ENCODE measurements at places on chromosomes 3 and 15. TPM values are rescaled to one million over a fixed set of nuclear protein-coding genes. Genes with fewer than 3 reads are reported as not detected.

DNA sequence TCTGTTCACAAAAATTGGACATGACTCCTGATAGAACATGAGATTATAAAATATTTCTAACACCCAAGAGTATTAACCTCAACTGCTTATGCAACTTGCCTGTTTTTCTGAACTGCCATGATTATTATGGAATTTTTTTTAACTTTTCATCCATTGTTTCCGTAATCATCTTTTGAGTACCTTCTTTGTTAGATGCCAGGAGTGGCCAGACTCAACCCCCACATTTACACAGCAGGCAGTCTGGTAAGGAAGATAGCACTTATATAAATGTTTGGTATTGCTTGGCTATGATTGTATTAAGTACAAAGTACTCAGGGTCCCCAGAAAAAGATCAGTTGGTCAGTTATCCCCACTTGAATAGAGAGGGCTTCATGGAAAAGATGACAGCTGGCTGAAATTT is 74.3 kb downstream of the CRYBG3 start:
- DNase-seq, result no peak

DNA sequence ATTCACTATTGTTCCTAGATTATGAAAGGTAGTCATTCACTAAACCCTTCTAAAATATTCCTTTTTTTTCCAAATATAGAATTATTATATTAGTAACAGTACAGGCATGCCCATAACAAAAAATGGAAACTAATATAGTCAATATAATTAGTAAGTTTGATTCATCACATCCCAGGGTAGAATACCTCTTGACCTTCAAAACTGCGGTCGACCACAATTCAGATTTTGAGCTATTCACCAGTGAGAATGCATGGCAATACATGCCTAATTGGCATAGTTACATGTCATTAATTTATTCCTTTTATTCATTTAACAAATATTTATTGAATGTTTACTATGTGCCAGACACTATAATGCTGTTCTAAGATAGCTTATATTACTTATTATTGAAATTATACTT is 98.0 kb downstream of the CHL1 start:
- DNase-seq, result no peak

DNA sequence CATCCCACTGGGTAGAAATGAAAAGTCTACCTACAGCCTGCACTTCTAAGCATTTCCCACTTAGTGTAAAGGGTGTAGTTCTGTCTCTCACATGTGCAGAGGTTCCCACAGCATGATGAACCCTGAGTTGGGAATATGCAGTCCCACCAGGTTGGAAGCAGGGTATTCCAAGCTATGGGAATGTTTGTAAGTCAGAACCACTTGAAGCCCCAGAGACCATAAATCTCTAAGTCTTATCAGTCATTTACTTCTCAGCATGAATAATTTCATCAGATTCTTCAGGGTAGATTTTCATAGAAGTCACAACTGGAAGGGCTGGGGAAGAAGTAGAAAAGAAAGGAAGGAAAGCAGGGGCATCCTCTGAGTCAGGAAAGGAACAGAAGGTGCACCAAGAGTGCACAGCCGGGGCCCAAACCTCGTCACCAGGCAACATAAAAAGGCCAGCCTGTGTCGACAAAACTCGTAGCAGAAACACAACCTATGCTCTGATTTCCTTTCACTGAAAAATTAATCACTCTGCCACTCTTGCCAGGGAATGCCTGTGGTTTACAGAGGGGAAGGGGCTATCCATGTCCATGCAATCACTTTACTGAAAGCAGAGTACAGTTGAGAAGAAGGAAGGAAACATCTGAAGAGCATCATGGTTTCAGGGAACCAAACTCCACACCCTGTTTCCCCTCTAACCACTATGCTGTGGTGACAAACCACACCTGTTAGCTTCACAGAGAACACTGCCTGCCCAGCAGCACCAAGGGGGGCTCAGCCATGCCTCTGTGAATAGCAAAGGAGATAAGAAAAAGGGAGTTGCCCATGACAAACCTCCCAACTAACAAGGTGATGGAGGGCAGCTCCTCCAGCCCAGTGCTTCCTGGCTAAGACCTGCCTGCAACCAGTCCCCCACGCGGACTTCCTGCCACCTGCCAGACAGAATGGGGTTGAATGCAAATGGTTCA is 40.5 kb downstream of the SH3BP5 start:
- DNase-seq, result no peak

DNA sequence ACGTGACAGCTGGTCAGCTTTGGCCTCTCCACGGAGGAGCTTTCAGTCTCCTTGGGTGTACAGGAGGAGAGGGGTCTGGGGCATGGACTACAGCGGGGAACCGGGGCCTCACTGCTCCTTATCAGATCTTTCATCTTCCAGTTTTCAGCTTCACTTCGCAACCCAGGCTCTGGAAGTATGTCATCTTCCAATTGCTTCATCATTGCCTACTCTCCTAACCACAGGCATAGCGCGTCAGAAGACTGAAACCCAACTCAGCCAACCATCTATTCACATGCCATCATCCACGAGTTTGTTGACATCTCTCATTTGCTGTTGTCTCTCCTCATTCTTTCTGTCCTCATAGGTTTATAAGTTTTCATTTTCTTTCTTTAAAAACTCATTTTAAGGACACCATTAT is 119.5 kb downstream of the MYLK start:
- no peak for DNase-seq

DNA sequence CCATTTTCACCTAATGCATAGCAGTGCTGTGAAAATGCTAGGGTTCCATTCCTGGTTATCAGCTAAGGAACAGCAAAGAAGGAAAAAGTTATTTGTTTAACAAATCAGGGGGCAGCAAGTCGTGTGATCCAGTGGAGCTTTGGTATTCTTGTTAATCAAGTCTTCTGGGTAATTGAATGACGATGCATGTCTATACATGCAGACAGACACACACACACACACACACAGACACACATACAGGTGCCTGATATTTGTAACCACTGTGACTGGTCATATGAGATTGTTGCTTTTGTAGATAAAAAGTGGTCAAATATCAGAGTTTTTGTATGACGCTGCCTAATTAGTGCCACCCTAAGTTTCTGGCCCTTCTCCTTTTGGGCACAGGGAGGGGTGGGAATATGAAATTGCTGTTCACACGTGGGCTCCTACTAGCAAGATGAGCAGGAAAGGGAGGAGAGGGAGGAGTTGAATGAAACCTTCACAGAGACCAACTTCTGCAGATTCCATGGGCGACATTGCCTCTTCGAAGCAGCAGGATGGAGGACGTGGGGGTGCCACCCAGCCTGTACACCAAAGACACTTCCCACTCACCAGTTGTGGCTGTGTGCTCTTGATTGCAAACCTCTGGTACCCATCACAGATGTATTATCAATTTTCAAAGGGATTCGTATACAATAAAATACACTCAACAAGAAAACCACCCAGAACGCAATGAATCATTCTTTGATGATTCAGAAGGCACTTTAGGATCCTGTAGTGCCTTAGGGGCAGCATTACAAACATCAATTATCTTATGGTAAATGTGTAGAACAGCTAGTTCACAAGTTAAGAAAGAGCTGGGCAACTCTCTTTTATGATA is 281.9 kb upstream of the ICE2 start:
- no peak for DNase-seq

The GUCA1C gene
- not detected for total RNA-seq

The PRKAR2A gene
- total RNA-seq, result 50.5 TPM

The CD80 gene
- total RNA-seq, result 0.54 TPM

All from right cardiac atrium (tissue), 5 donors.